ENCODE measurements at places on chromosomes 4 and X.

- DNase-seq = no peak
Measured at GRCh38 chrX:16774746-16775145, 11.5 kb upstream of the TXLNG start.

- no peak for DNase-seq
Measured at GRCh38 chrX:7574325-7574724, 268.6 kb upstream of the VCX start.

- no peak for DNase-seq
Measured at GRCh38 chrX:65928522-65928921, 111.4 kb downstream of the VSIG4 start.

- DNase-seq = no peak
Measured at GRCh38 chrX:43522582-43522981, 133.5 kb upstream of the MAOA start.

DNA sequence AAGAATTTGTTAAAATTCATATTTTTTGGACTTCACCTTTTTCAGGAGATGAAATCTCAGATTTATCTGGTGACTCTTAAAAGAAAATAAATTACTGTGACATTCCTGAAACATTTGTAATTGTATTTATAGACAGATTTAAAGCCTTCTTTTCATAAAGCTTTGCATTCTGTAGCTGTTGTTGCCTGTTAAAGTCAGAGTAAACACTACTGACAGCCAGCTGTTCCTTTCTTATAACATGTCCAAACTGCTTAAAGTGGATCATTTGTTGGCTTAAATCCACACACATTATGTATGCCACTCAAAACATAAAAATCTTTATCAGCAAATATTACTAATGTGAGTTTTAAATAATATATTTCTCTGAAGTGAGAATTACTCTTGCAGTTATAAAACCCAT, 157.5 kb downstream of the TECRL start:
- no peak for DNase-seq

GRCh38 chr4:64564126-64564525, 154.9 kb upstream of the TECRL start:
- no peak for DNase-seq

- DNase-seq = no peak
Measured at GRCh38 chr4:103720661-103721060, 876 bp upstream of the TACR3 start.

DNA sequence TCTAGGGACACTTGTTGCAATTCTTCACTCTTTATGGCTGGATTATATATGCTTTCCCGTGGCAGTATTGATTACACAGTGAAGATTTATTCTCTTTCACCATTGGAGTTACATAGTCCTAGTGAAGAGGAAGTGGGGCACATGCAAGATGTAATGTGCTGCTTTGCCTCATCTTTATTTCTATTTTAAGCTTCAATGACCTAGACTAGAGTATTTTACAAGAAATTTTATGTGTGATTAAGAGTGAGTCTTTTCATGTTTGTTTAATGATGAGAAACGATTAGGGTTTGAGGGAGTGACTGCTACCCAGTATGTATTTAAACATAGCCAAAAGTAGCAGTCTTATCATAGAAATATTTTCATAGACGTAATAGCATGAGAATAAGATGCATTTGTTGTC, 30.8 kb downstream of the DIAPH2 start:
- DNase-seq = no peak

All from stimulated activated CD8-positive, alpha-beta memory T cell treated with anti-CD3 and anti-CD28 coated beads, Interleukin-4, amount 100 ng/mL, for 24 hours (primary cell).